ENCODE measurements at places on chromosomes 2 and 18.

DNA sequence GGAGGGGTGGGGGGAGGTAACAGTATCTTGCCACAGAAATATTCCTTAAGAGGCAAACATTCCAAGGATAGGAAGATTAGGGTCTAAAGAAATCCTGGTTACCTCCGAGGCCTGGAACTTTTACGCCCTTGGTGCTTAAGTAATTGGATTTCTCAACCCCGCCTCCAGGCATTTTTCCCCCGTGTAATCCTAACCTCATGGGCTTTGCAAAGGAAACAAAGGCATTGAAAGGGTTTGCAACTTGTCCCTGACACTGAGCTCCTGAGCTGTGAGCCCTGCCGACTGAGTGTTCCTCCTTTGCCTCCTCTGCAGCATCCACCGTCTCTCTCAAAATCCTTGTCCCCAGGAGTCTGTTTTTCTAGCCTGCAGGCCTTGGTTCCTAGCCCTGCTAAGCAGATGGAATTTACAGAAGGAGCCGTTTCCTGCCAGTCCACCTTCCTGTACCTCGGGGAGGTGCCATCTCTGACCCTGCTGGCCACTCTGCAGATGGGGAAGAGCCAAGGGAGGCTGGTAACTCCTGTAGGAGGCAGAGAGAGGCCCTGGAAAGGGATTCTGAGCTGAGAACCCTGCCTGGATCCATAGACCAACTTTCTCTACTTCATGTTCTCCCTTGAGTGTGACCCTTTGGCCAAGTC lies 24.2 kb downstream of the TET3 start:
- DNase-seq, result no peak

DNA sequence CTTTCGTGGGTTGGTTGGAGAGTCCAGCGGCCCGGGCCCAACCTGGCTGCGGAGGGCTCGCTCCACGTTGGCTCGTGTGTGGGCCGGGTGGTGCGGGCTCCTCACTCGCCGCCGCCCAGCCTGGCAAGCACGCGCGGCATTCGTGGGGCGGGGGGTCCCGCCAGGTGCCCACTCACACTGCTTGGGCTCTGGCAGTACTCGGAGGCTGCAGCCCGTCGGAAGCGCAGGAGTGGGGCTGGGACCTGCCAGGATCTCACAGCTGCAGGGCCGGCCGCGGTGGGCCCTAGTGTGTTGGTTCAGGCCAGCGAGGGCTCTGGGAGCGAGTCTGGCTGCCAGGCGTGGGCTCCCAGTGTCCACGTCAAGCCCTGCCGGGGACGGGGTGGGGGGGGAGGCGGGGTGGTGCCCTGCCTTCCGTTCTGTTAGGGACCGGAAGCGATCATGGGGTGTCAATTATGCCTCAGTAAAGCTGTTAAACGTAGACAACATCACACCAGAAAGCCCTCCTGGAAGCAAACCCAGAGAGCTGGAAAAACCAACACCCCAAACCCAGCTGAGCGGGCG lies 1.0 kb upstream of the HS6ST1 start:
- no peak for DNase-seq

GRCh38 chr2:154361276-154361675 lies 337.2 kb upstream of the KCNJ3 start:
- DNase-seq, result no peak

DNA sequence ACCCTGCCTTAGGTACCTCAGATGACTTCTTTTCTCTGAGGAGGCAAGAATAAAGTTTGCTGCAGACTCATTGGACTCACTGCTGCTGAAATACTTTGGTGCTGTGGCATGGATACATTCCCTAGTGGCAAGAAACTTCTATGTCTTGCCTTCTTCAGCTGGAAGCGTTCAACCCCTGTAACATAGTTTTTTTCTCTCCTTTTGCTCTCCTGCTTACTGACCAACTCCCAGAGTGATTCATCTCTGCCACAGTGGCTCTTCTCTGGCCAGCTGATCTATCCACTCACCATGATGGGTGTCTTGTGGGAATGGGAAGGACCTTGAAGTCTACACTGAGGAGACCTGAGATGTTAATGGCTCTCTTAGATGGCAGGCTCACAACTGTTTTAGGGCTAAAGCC lies 309.3 kb upstream of the LRRTM4 start:
- DNase-seq, result no peak

DNA sequence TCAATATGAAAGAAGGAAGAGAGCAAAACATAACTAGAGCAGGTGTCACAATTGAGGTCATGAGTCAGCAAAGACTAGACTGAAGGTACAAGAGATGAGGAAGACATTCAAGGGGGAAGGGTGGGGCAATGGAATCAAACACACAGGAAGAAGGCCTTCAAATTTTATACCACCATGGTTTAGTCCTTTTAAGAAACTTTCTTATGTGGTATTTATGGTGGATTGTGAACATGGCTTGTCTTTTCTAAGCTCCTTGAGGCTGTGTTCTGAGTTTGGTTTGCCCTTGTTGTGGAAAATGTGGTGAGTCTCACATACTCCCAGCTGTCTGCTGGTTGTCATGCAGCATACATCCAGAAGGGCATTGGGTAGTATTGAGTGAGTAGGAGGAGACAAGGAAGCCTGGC lies 62.1 kb downstream of the NABP1 start:
- no peak for DNase-seq

DNA sequence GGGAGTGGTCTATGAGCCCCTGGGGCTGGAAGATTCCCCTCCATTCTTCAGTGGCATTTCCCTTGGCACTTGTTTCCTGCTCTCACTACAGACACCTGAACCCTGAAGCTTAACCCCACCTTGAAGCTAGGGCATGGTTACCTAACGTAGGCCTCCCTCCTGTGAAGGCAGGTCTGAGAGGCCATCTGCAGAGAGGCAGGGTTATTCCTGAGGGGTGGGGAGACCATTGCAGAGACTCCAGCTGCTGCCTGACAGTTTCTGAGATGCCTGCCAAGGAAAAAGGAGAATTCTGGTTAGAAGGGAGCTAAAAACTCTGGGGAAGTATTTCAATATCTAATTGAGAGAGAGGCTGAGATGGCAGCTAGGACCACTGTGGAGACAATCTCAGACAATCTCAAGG lies 119.3 kb upstream of the NDUFV2 start:
- DNase-seq, result no peak

Measured in activated CD8-positive, alpha-beta memory T cell treated with anti-CD3 and anti-CD28 coated beads for 1 hour (primary cell).